ENCODE measurements at places on chromosomes 7 and 10.
A peak's percentile ranks its signal among the peaks of the same experiment; 100 is the strongest.

DNA sequence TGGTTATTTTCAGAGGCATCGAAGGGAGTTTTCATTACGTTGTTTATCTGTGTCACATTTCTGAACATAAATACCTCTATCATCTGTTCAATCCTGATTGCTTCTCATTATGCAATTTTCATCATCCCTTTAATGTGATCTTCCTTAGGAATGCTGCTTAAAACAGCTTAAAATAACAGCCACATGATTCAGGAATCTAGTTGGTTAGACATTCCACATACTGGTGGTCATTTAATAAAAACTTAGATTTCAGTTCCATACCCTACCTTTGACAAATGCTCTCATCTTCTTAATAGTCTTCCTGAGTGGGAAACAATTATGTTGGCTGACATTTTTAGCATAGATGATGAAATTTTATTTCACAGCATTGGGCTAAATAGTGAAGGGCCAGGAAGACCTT lies 191.3 kb upstream of the CDCA7L start:
- peak; percentile 62 for DNase-seq

- no peak for DNase-seq
Measured at GRCh38 chr7:149850007-149850594, 11.9 kb downstream of the ZNF862 start.

DNA sequence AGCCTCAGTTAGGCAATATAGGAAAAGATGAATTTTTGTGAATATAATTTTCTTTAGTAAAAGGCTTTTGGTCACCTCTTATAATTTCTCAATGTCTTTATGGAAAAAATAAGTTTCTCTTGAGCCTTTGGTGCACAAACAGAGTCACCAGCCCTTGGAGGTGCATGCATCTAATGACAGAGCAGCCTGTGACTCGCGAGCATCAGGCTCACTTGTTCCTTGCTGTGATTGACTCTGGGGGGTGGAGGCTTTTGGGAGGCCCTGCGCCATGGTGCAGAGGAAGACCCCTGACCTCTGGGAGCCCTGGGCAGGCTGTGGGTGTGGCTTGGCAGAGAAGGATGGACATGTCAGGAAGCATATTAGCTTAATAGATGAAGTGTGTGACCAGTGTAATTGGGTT lies 60.2 kb downstream of the FIGNL1 start:
- no peak for DNase-seq

GRCh38 chr10:106711313-106711906 lies 453.1 kb downstream of the SORCS1 start:
- DNase-seq, result no peak

DNA sequence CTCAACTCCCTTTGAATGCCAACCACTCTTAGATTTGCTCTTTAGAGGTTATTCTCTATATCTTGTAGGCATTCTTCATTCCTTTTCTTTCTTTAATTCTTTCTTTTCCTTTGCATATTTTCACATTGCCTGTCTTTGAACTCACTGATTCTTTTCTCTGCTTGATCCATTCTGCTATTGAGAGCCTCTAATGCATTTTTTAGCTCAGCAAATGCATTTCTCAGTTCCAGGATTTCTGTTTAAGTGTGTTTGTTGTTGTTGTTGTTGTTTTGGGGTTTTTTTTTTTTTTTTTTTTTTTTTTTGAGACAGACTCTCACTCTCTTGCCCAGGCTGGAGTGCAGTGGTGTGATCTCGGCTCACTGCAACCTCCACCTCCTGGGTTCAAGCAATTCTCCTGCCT lies 71.6 kb downstream of the FBXL13 start:
- no peak for DNase-seq

DNA sequence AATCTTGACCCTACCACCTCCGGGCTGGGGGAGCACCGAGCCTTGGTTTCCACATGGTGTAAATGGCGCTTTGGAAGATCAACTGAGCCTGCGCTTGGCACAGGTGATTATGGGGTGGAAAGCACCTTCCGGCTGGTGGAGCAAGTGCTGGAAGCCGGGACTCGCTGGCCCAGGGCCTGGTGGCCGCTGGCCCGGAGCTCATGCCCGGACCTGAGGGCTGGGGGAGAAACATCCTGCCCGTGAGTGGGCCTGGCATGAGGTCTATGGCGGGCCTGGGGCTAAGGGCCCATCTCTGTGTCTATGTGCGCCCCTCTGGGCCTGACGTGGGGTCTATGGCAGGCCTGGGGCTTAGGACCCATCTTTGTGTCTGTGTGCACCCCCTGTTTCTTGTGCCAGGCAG lies 14.2 kb upstream of the LFNG start:
- DNase-seq, result no peak

GRCh38 chr10:30190577-30191552 lies 131.5 kb upstream of the JCAD start:
- no peak for DNase-seq

DNA sequence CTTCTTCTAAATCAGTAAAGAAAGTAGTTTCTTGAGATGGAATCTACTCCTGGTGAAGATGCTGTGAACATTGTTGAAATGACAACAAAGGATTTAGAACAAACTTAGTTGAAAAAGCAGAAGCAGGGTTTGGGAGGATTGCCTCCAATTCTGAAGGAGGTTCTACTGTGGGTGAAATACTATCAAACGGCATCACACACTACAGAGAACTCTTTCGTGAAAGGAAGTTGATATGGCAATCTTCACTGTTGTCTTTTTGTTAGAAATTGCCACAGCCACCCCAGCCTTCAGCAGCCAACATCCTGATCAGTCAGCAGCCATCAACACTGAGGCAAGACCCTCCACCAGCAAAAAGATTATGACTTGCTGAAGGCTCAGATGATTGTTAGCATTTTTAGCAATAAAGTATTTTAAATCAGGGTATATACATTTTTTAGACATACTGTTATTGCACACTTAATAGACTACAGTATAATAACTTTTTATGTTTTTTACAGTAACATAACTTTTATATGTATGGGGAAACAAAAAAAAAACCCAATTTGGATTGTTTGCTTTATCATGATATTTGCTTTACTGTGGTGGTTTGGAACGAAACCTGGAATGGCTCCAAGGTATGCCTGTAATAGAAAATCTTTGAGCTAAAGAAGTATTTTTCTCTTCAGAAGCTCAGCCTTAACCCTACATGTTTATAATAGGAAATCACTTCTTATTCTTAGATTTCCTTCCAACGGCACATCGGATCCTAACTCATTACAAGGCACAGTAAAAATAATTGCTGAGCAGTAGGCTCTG lies 257.3 kb downstream of the LRMDA start:
- no peak for DNase-seq

GRCh38 chr7:155345490-155345889 lies 47.8 kb downstream of the INSIG1 start:
- no peak for DNase-seq

DNA sequence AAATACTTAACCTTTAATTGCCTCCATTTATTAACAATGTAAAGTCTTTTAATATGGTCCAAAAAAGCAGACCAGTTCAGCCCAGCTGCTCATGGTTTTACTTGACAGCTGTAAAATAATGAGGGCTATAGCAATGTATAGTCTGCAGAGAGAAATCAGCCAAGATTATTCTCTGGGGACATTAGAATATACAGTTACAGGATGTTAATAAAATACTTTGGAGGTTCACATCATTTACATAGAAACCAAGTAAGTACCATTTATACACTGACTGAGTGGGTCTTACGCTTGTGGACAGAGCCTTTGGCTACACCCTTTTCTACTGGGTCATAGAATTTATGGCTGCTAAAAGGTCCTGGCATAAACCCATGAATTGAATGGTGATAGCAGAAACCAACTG lies 340.7 kb upstream of the CELF2 start:
- no peak for DNase-seq

DNA sequence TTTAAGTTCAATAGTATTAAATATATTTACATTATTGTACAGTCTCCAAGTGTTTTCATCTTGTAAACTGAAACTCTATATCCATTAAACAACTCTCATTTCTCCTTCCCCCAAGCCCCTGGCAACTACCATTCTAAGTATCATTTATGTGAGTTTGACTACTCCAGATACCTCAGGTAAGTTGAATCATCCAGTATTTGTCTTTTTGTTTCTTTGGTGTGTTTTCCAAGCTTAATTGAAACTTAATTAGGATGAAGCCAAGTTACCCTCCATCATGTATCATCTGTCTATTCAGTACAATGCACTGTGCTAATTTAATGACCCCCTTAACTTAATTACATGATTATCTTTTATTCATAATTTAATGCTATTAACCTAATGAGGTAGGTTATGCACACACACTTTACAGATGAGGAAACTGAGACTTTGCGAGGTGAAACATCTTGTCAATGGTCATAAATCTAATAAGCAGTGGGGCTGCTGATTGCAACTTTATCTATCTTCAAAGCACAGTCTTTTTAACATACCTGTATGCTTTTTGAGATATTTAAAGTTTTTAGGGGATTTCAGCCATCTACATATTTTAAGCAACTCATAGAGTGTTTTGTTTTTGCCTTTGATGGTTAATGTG lies 663 bp downstream of the MACC1 start:
- no peak for DNase-seq

DNA sequence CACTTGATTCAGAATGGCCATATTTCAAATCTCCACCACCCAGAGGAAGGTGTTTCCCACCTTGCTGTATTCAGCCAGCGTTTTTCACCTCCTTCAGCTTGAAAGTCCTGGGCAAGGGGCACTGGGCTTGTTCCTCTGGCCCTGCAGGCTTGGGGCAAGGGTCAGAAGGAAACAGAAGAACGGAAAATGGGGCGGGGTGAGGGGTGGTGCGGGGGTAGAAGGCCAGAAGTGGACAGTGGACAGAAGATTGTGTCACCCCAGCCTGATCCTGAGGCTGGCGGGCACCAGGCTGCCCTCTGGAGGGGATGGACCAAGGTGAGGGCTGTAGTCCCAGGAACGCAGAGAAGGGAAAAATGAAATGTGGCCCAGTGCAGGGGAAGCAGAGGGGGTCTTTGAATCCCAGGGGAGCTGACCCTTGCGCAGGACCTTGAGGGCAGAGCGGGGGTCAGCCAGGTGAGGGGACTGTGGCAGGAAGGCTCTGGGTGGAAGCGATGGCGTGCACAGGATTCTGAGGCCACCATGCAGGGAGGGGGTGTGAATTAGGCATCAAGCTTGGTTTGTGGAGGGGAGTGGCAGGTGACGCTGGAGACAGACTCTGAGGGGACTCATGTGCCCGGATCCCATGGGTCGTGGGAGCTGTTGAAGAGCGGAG lies 23.0 kb downstream of the TMEM120A start:
- DNase-seq, result no peak

DNA sequence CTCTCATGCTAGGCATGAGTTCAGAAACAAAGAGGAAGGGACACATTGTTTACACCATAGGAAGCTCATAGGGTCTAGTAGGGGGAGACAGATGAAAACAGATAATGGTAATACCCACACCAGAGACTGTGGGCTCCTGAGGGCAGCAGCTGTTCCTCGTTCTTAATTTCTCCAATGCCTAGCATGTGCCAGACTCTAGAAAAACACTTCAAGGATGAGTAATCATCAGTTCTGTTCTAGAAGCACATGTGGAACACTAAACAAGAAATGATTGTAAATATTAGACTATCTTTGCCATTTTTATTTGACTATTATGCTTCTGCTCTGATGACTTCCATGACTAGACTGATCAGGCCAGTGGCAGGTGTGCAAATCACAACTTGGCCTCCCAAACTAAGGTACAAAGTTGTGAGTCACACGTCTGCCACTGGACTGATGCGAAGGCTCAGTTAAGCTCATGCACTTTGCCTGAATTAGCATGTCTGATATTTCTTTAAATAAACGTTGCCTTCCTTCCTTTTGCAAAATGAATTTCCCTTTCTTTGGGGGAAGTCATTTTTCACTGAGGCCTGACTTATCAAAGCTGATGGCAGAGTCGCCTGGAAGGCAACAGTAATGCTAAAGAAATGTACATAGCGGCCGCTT lies 89.2 kb upstream of the FGL2 start:
- DNase-seq, result no peak

DNA sequence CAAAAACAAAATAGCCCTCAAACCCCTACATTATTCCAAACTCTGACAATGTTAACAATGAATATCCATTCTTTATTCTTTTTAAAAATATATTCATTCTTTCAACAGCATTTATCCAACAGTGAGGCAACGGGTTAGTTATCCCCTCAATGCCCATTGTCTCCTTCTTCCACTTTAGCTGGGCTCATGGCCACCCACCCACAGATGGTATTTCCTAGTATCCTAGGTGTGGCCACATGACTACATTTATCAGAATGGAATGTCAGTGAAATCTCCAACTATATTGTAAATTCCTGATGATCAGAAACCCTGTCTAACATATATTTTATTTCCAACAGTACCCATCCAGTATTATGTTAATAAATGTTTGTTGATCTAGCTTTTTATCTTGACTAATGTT lies 13.6 kb downstream of the HOXA1 start:
- DNase-seq, result no peak

DNA sequence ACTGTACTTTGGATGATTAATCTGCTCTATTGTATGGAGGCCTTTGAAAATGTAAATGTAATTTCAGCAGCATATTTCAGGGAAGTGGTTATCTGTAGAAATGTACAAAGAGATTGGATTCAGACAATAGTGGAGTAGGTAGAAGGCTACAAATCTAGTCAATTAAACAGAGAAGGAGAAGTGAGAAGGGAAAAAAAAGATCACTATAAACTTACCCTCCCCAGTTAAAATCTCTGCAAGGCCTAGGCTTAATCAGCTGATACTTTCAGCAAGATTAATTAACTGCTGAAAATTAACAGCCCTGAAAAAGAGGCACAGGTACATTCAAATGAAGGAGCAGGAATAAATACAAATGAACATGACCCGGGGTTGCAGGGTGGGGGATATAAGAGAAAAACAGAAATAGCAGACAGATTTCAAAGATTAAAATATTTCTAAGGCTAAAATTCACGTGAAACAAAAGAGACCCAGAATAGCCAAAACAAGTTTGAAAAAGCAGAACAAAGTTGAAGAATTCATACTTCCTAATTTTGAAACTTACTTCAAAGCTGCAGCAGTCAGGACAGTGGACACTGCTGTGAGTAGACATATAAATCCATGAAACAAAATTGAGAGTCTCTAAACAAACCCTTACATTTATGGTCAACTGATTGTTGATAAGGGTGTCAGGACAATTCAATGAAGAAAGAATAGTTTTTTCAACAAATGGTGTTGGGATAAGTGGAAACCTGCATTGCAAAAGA lies 96.0 kb downstream of the NRCAM start:
- DNase-seq, result no peak

Measured in BJ (cell line).